ENCODE measurements at places on chromosomes 16 and 17. TPM values are rescaled to one million over a fixed set of nuclear protein-coding genes. Genes with fewer than 3 reads are reported as not detected.

GRCh38 chr16:77679901-77680300, 42.4 kb upstream of the NUDT7 start:
- DNase-seq, result no peak

DNA sequence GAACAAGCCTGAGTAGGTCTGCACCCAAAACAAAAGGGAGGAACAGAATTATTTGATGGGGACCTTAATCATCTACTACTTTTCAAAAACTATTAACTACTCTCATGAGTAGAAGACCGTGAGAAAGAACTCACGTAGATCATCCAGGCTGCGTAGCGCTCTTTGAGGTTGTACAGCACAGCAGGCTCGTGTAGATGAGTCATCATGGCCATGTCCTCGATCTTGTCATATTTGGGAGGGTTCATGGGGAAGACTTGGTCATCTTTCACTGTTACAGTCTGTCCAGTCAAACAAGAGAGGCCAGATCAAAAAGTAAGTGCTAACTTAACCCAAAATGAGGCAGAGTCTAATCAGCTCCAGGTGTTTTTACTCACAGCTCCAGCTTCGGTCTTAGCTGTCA, 2.3 kb downstream of the MYH1 start:
- no peak for DNase-seq

- no peak for DNase-seq
These were observed 161.2 kb upstream of the IRX3 start for GRCh38 chr16:54447576-54448440.

- DNase-seq, result no peak
These were observed 6.3 kb downstream of the HSBP1 start for GRCh38 chr16:83813823-83814658.

DNA sequence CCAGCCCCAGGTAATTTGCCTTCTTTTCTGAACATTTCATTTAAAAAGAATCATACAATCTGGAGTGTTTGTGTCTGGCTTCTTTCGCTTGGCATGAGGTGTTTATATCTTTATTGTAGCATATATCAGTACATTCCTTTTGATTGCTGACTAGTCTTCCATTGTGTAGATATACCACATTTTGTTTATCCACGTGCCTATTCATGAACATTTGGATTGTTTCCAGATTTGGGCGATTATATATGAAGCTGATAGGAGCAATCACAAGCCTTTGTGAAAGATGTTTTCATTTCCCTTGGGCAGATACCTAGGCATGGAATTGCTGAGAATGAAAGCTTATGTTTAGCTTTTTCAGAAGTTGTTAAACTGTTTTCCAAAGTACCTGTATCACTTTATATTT, 120.3 kb downstream of the AATF start:
- no peak for DNase-seq

DNA sequence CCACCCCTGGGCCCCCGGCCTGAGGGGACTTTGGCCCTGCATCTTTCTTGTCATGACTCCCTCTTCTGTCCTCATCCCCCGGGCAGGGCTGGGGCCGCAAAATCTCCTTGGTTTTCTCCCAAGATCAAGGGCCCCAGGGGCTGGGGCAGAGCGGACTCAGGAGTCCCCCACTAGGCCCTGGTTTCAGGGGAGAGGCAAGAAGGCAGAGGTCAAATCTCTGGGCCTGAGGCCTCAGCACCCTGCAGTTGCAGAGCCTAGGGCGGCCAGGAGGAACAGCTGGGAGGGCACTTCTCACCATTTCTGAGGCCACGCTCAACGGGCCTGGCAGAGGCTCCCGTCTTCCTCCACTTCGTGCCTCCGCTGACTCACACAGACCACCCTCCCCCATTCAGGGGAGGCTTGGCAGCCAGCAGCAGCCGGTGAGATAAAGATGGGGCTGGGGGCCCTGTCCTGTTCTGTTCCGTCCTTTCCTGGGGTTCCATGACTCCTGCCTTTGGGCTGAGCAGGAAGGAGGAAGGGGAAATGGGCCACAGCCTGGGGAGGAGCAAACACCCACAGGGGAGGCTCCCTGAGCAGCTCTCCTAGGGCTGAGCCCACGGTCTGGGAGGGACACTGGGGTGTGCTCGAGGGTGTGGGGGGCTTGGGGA, 12.4 kb downstream of the ZSCAN10 start:
- DNase-seq, result no peak

DNA sequence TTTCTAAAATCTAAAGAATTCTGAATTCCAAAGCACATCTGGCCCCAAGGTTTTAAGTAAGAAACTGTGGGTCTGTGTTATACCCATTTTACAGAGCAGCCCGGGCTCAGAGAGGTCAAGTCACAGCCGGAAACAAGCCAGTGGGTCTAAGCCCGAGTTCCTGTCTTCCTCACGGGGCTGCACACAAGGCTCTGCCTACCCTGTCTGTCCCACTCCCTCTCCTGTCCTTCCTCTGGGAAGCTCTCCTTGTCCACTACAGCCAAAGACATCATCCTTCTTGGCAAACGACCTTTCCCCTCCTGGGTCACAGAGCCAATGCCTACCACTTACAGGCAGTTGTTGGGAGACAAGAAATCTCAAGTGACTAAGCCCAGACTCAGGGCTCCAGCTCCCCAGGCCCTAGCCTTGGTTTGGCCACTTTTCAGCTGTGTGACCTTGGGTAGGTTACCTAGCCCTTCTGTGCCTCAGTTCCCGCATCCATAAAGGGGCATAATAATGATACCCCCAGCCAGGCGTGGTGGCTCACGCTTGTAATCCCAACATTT, 55.6 kb upstream of the MAP3K14 start:
- DNase-seq, result no peak

GRCh38 chr16:65574326-65574966, 452.6 kb upstream of the CDH11 start:
- no peak for DNase-seq

GRCh38 chr17:37833237-37833859, 88.5 kb upstream of the HNF1B start:
- DNase-seq, result no peak

DNA sequence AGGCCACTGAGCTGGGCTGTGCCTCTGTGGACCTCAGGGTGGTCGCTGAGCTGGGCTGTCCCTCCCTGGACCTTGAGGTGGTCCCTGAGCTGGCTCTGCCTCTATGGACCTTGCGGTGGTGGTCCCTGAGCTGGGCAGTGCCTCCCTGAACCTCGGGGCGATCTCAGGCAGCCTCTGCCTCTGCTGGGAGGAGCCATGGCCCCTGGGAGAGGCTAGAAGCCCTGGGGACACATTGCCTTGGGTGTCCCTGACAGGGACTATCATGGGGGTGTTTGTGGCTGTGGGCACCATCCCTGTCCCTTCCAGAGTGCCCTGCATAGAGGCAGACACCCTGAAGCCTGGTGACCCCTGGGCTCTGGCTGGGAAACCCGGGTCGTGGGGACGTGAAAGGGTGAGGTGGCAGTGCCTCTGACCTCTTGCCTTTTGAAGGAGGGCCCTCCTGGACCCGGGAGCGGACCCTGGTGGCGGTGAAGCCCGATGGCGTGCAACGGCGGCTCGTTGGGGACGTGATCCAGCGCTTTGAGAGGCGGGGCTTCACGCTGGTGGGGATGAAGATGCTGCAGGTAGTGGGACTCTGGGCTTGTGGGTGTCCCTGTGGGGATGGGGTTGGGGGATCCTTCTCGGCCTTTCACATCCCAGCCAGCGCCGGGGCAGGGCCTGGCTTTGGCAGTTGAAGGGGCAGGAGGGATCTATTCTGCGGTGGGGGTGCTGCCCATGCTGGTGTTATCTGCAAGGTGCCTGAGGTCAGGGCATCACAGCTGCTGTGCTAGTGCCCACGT, 1.8 kb downstream of the NME4 start:
- peak; percentile 62 for DNase-seq

DNA sequence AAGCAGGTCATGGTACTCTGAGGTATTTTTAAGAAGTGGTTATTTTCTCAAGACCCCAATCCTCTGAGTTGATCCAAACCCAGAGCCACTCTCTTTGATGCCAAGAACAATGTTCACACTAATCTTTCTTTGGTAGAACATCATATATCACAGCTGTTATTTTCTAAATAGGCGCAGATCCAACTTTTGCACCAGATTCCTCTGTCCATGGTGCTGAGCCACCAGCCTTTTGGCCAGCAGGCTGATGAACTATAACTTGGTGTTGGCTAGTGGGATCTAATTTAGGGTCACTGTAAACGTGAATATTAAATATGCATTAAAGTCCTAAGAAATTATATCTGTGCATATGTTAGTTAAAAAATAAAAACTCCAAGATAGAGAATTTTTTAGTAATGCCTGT, 7.0 kb upstream of the ZKSCAN2 start:
- DNase-seq, result no peak

GRCh38 chr16:56936491-56936890, 4.5 kb downstream of the HERPUD1 start:
- DNase-seq, result no peak

GRCh38 chr16:27303256-27304100, 10.3 kb upstream of the IL4R start:
- DNase-seq, result no peak

DNA sequence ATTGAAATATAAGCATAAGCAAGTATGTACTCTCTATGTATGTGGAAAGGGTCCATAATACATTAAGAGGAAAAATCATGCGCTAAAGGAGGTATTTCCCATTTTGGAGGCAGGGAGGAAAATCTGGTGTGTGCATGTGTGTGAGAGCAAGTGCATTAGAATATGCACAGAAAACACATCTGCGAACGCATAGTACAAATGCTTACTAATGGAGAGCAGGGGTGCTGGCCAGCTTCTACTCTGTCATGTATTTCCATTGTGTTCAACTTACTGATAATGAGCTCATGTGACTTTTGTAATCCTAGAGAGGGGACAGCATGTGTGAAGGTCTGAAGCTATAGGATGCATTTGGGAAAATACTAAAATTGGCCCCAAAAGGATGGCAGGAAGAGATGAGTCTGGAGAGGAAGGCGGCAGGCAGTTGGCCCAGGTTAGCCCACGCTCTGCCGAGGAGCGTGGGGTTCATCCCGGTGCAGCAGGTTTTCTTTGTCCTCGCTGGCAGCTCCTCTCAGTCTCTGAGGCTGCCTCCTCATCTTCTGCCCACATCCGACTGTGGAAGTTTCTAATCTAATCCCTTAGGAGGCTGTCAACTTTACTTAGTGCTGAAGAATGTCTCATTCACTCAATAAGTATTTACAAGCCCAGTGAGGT, 17.8 kb upstream of the KSR1 start:
- no peak for DNase-seq

DNA sequence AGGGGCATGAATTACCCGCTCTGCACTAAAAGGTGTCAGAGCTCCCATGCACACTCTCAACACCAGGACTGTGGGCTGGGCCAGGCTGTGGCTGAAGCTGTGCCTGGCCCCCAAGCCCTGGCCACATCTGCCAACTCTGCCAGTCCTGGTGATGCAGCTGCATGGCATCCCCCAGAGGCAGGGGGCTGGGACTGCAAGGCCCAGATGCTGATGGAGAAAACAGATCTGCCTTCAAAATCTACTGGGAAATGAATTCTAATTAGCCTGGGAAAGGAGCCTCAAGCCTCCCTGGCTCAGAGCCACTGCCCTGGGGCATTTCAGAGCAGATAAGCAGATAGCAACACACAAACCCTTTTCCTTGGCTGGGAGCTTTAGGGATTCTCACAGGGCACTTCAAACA, 3.4 kb downstream of the CHST6 start:
- no peak for DNase-seq

- no peak for DNase-seq
These were observed 16.0 kb downstream of the RAB11FIP3 start for GRCh38 chr16:441447-441846.

GRCh38 chr16:5928476-5929065, 831.0 kb upstream of the EEF2KMT start:
- DNase-seq, result no peak

- DNase-seq, result peak; percentile 92
These were observed 963 bp upstream of the APRT start for GRCh38 chr16:88812513-88813268.

DNA sequence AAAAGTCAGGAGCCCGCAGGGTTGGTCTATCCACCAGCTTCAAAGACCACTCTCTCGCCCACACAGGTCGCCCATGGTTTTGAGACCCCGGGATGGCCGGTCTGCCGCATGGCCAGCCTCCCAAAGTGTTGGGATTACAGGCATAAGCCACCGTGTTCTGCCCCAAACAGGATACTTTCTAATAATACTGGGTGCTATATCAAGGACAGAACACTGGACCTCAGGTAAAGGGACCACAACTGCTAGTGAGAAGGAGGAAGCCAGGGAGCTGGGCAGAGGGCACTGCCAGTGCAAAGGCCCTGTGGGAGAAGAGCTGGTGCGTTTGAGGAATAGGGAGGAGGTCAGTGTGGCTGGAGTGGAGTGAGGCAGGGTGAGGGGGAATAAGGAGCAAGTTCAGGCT, 34.1 kb downstream of the IL21R start:
- no peak for DNase-seq

DNA sequence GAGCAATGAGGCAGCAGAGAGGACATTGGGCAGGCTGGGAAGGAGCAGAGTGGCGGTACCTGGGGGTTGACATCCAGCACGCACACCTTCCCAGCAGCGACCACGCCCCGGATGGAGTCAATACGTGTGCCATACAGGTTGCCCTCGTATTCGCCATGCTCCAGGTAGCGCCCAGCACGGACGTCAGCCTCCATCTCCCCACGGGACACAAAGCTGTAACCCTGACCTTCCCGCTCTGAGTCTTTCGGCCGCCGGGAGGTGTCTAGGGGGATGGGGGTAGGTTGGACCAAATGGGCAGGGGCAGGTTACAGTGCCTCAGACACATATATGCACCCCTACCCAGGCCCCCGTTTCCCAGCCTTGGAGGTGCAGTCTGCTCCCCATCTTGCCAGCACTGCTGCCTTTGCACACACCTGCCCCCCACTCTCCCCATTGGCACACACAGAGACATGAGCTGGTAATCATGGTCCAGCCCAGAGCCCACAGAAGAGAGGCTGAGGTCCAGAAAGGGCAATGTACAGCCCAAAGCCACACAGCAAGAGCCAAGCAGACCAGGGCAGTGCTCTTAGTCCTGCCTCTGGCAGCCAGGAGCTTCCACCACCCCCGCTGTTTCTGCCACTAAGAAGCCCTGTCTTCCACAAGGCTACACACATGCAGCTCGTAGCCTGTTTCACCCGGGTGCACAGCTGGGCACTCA, 27.5 kb downstream of the MPP2 start:
- DNase-seq, result no peak

GRCh38 chr17:67044016-67044772, at the start of gene CACNG1:
Gene CACNG1 (plus strand): TSS chr17:67044554. CDS start chr17:67044661, 107 bp downstream.
- DNase-seq, result no peak

GRCh38 chr17:4472286-4472685, 26.4 kb upstream of the SPNS2 start:
- DNase-seq, result no peak

GRCh38 chr16:58970775-58971174, 236.7 kb upstream of the GOT2 start:
- DNase-seq, result no peak

- no peak for DNase-seq
These were observed 169.6 kb downstream of the XYLT1 start for GRCh38 chr16:17301184-17301583.

- DNase-seq, result no peak
These were observed 186.6 kb upstream of the CDH11 start for GRCh38 chr16:65308506-65308905.

GDPD1 gene
- polyA plus RNA-seq, result 2.4 TPM

ACSM3 gene
- 8.1 TPM for polyA plus RNA-seq

KCTD11 gene
- polyA plus RNA-seq, result 7.8 TPM

C1QTNF8 gene
- polyA plus RNA-seq, result 0.05 TPM

MRPL45 gene
- 31.5 TPM for polyA plus RNA-seq

GPR142 gene
- polyA plus RNA-seq, result not detected

TSNAXIP1 gene
- polyA plus RNA-seq, result 1.1 TPM

FOXK2 gene
- 19.9 TPM for polyA plus RNA-seq

EVI2A gene
- polyA plus RNA-seq, result 2.2 TPM

TNS4 gene
- not detected for polyA plus RNA-seq

TP53TG3B gene
- polyA plus RNA-seq, result not detected

HID1 gene
- 12.0 TPM for polyA plus RNA-seq

C16orf46 gene
- 0.52 TPM for polyA plus RNA-seq

TBC1D3H gene
- not detected for polyA plus RNA-seq

LHX1 gene
- polyA plus RNA-seq, result not detected

TBC1D3 gene
- not detected for polyA plus RNA-seq

Measured in right cardiac atrium (tissue), 5 donors.